Astrocyte of the cerebellum (primary cell): ENCODE measurements at places on chromosomes 4 and X.
A peak's percentile ranks its signal among the peaks of the same experiment; 100 is the strongest.

- no peak for DNase-seq
Observed at GRCh38 chr4:88101165-88101564, 57.3 kb downstream of the ABCG2 start.

GRCh38 chrX:129777218-129778030 lies 2.3 kb upstream of the SASH3 start:
- no peak for DNase-seq

- DNase-seq, result no peak
Observed at GRCh38 chrX:148664995-148665394, 164.6 kb downstream of the AFF2 start.

DNA sequence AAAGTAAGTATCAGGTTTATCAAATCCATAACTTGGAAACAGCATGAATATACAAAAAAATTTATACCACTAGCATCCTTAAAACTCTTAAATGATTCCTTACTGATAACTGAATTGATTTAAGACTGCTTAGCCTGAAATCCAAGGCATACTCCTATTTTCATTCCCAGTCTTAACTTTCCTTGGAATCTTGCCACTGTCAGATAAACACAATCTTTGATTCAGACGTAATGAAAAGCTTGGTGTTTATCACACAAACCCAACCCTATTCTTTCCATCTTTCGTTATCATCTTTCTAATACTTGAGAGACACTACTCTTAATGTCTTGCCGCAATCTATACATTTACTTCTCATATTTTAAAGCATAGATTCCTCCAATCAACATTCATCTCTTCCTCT lies 19.1 kb downstream of the C4orf17 start:
- no peak for DNase-seq

DNA sequence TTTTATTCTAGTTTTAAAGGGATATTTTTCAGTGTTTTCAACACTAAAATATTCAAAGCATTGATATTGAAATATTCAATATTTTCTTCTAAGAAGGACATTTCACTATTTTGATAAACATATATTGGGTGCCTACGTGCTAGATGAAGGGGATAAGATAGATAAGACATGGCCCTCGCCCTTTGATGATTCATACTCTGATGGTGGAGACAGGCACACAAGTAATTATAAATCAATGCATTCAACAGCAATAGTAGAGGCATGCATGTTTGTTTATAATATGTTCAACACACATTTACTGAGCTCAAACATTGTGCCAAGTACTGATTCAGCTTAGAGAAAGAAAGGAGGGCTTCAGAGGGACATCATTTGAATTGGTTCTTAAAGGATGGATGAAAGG lies 22.7 kb downstream of the TMEM47 start:
- no peak for DNase-seq

GRCh38 chr4:145427221-145427620 lies 54.4 kb upstream of the SMAD1 start:
- DNase-seq, result no peak

DNA sequence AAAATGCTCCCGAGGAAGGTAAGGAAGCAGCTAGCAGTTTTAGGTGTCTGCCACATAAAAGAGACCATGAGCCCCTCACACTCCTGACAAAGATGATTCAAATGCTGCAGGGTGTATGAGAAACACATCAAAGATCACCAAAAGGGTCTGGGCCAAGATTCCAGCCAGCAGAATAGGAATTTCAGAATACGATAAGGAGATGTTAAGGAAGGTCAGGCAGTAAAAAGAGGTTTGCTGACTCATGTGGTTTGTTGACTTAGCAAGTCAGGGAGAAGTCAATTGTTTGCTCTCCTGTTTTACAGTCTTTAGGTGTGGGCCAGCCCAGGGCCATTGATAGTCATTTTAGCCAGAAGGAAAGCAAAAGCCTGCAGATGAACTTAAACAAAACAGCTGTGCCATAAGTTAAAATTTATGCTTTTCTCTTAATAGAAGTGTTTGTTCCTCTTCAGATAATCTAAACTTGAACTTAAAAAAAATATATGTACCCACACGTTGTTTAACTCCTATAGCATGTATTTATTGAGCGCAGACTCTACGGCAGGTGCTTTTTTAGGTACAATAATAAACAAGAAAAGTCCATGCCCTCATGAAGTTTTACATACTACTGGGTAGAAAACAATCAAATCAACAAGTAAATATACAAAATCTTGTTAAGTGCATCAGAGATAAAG lies 115.6 kb downstream of the CAMK2D start:
- peak; percentile 35 for DNase-seq

DNA sequence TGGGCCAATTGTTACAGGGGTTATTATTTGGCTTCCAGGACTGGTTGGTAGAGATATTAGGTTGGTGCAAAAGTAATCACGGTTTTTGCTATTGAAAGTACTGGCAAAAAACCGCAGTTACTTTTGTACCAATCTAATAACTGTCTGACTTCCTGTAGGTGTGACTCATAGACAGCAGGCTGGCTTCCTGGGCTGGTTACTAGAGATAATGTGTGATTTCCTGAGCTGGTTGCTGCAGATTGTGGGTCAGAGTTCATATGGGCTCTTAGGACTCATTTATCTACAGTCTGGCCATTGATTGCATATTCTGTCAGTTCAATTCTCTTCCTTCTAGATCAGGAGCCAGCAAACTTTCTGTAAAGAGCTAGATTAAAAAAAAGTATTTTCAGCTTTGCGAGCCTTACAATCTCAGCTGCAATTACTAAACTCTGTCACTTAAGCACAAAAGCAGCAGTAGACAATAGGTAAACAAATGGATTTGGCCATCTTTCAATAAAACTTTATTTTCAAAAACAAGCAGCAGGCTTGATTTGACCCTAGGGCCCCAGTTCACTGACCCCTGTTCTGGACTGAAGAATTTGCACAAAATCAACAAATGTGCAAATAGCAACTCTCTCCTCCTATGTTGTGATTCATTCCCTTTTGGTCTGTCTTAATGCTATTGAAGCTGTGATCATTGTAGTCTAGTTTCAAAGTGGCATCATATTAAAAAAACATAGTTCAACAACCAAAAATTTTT lies 50.8 kb upstream of the BOD1L1 start:
- no peak for DNase-seq

GRCh38 chrX:14864631-14865030 lies 8.2 kb downstream of the FANCB start:
- DNase-seq, result no peak

GRCh38 chrX:21700275-21700674 lies 42.1 kb upstream of the KLHL34 start:
- no peak for DNase-seq

DNA sequence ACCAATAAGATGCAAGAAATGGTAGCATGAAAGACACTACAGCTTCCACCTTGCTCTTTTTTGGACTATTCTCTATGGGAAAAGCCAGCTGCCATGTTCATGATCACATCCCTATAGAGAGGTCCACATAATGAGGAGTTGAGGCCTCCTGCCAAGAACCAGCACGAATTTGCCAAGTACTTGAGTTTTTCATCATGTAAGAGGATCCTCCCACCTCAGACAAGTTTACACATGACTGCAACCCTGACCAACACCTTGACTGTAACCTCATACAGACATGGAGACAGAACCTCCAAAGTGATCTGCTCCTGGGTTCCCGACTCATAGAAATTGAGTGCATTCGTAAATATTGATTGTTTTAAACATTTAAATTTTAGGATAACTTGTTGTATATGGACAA lies 135.2 kb upstream of the TSPAN5 start:
- no peak for DNase-seq
